ENCODE measurements at places on chromosomes 12 and 14.
A peak's percentile ranks its signal among the peaks of the same experiment; 100 is the strongest.

DNA sequence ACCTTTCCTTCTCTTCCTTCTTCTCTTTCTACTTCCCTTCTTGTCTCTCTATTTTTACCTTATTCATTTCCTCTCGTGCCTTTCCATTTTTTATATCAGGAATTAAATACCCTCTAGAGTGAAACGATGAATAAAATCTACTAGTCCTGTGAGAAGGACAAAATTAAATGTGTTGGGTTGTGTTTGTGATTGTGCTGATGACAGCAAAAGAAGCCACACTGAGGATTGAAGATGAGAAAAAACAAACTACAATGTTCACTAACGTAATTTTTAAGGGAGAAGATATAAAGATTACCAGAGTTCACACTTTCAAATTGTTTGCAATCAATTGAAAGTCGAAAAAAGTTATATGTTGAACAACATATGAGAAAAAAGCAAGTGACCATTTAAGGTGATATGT is 1012.1 kb downstream of the DIO2 start:
- DNase-seq, result no peak

GRCh38 chr12:68963856-68964745 is 31.1 kb upstream of the CPM start:
- DNase-seq, result no peak

- DNase-seq, result no peak
These were observed 144.2 kb downstream of the SLC38A6 start for GRCh38 chr14:61125041-61125866.

- DNase-seq, result no peak
These were observed 1348.0 kb downstream of the TMEM121 start for GRCh38 chr14:106874350-106874749.

DNA sequence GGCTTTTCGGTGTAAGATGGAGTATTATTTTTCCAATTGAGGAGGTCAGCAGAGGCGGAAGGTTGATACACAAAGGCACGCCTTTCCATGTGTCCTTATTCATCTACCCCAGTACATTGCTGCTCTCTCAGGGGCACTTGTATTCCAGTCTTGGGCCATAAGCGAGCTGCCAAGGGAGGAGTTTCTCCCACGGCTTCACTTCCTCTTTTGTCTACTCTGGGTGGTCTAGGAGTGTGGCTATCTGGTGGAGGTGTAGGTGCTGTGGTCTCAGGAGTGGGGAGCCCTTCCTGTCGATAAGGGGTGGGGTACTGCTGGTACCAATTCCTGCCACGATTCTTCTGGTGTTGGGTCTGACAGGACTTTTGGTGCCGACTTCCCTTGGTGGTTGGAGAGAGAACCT is 73.4 kb downstream of the GAS2L3 start:
- peak; percentile 43 for DNase-seq

GRCh38 chr12:76275511-76276093 is 72.6 kb downstream of the BBS10 start:
- peak; percentile 36 for DNase-seq

GRCh38 chr14:103546652-103547454 is 15.6 kb downstream of the BAG5 start:
- peak; percentile 62 for DNase-seq

GRCh38 chr14:78153064-78153341 is 17.2 kb upstream of the NRXN3 start:
- no peak for DNase-seq

GRCh38 chr12:114936148-114937079 is 252.4 kb upstream of the TBX3 start:
- no peak for DNase-seq

DNA sequence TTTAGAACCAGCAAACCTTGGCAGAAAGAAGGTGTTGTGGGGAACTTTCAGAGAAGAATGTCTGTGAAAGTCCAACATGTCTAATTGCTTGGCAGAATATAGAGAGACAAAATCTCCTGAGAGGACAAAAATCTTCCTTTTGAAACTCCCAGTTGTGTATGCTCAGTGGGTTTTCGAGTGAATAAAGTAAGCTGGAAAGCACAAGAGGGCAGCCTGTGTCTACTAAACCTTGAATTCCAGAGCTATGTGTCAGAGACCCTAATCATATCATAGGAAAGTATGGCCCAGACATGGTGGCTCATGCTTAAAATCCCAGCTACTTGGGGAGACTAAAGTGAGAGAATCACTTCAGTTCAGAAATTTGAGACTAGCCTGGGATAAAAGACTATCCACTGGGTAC is 661.2 kb downstream of the SLC16A7 start:
- no peak for DNase-seq

- no peak for DNase-seq
These were observed 151.1 kb downstream of the CALM1 start for GRCh38 chr14:90547968-90548367.

- no peak for DNase-seq
These were observed 139.9 kb downstream of the DUSP6 start for GRCh38 chr12:89212339-89212771.

DNA sequence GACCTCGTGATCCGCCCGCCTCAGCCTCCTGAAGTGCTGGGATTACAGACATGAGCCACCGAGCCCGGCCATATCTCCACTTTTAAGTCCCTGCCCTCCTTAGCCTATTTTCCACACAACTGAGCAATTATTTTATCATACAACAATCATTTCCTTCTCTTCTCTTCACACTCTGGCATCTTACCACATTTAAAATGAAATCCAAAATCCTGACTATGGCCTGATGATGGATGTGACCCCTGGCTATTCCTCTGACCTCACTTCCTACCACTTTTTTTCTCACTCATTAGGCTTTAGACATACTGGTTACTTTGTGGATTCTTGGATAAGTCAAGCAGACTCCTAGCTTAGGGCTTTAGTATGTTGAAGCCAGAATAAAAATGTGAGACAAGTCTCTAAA is 21.9 kb upstream of the EID3 start:
- no peak for DNase-seq

DNA sequence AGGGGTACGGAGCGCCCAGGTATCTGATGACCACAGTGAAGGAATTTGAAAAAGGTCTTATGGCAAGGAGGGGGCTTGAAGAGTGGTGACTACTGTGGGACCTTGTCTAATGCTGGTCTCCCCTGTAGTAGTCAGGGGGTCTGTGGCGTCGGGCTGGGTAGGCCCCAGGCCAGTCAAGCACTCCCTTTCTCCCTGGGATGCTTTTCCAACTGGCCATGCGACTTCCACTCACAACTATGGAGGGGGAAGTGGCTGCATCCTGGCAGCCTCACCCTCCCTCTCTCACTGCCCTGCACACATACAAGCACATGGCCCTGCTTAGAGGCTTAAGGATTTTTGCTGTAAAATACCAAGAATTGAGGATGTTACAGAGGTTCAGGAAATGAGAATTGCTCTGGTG is 4.1 kb downstream of the TSPAN11 start:
- DNase-seq, result no peak
